Mucosa of descending colon (tissue), 3 donors: ENCODE measurements at places on chromosomes 7 and 10. TPM values are rescaled to one million over a fixed set of nuclear protein-coding genes. Genes with fewer than 3 reads are reported as not detected.

DNA sequence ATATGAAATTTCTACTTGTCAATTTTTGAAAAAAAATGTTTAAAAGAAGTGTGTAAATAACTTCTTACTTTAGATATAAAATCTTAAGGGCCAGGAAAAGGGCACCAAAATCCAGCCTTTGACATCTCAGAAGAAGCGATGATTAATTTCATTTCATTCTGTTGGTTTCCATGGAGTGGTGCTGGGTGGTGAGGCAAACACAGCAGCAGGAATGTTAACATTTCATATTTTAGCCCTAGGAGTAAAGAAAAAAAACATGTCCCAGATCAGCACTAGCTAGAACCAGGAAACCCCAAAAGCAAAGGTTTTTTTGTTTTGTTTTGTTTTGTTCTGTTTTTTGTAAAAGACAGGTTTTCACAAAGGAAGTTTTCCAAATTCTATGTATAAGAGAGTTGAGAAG is 298.8 kb upstream of the C7orf33 start:
- DNase-seq, result no peak

- DNase-seq, result no peak
These were observed 68.6 kb upstream of the CACNB2 start for GRCh38 chr10:18071591-18071990.

DNA sequence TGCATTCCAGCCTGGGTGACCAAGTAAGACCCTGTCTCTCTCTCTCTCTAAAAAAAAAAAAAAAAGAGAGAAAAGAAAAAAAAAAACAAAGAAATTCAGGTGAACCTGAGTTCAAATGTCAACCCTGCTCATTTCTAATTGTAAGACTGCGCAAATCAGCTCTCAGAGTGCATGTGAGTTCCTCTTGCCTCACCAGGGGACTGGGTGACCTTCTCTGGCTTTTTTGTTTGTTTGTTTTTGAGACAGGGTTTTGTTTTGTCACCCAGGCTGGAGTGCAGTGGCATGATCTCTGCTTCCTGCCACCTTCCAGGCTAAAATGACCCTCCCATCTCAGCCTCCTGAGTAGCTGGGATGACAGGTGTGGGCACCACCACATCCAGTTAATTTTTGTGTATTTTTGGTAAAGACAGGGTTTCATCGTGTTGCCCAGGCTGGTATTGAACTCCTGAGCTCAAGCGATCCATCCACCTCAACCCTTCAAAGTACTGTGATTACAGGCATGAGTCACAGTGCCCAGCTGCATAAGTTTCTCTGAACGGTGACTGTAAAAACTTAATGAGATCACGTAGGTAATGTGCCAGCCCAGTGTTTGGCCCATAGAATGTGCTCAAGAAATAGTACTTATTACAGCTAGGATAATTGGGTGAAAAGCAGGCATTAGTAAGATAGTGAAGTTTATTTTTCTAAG is 45.3 kb upstream of the BAMBI start:
- no peak for DNase-seq

DNA sequence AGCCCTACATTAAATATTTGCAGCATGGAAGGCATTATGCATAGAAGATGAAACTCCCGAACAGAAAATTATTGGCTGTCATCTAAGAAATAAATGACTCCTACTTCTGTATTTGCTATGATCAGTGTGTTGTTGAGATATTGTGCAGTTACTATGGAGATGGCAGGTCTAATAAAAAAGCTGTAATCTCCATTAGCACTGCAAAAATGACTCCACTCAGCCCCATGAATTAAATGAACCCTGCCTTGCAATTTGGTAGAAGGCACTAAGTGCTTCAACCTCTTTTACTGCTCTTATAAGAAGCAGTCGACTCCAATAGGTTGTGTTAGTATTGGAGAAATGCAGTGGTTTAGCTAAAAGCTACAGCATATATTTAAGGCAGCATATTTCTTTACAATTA is 290.0 kb upstream of the PHYHIPL start:
- no peak for DNase-seq

DNA sequence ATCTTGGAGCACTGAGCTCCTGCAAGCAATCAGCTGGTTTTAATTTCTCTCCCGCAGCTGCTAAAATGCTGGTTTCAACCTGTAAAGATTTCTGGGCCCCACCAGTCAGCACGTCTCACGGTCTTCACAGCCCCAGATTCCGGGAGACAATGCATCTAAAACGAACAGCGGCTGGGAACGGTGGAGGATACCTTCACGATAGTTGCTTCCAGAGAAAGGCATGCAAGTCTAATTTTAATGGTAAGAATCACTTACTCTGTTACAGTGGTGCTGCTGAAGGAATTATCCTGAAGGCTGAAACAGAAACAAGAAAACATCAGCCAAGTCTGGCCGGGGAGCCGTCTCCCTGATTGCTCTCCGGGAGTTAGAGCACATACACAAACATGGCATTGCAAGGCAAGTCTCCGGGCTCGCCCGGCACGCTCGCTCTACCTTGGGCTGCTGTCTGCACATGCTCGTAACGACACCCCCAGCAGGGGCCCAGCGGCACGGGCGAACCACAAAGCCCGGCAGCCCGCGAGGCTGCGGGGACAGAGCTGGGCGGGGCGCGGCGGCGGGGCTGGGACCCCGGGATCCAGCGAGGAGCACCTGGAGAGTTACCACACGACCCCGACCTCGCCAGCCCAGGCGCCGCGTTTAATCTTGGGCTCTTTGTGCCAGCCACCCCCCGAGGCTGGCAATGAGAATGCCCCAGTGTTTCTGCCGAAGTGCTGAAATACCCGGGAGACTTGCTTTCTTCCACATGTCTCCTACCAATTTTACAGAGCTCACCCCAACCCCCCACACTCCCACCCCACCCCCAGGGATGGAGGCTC is at the start of gene FAM13C:
TSS of gene FAM13C (minus strand) at position 406 of the 815 bp plus-strand sequence. CDS start at position 317, 89 bp downstream.
- peak; percentile 74 for DNase-seq

- DNase-seq, result no peak
These were observed 13.2 kb upstream of the SCIN start for GRCh38 chr7:12557282-12557681.

SERPINE1 gene
- total RNA-seq, result 2.9 TPM

- no peak for DNase-seq
These were observed 21.3 kb downstream of the MLXIPL start for GRCh38 chr7:73602721-73603651.

- no peak for DNase-seq
These were observed 33.7 kb downstream of the RAB18 start for GRCh38 chr10:27537787-27538186.

DNA sequence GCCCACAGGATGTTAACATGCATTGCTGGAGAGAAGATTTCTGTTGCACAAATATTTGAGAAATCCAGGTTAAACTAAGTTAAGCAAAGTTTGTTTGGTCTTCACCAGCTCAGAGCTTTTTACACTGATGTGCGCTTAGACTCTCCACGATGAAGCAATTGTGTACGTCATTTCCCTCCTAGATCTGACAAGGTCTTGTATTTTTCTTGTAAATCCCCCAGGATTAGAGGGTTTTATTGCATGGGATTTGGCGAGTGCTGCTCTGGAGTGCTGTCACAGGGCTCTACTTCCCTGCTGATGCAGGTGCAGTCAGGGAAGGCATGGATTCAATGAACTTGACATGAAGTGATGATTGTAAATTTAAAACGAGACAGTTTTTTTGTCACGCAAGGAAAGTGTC is 173.3 kb downstream of the PDE1C start:
- no peak for DNase-seq

GRCh38 chr7:2922348-2922691 is 78.2 kb upstream of the GNA12 start:
- no peak for DNase-seq

DNA sequence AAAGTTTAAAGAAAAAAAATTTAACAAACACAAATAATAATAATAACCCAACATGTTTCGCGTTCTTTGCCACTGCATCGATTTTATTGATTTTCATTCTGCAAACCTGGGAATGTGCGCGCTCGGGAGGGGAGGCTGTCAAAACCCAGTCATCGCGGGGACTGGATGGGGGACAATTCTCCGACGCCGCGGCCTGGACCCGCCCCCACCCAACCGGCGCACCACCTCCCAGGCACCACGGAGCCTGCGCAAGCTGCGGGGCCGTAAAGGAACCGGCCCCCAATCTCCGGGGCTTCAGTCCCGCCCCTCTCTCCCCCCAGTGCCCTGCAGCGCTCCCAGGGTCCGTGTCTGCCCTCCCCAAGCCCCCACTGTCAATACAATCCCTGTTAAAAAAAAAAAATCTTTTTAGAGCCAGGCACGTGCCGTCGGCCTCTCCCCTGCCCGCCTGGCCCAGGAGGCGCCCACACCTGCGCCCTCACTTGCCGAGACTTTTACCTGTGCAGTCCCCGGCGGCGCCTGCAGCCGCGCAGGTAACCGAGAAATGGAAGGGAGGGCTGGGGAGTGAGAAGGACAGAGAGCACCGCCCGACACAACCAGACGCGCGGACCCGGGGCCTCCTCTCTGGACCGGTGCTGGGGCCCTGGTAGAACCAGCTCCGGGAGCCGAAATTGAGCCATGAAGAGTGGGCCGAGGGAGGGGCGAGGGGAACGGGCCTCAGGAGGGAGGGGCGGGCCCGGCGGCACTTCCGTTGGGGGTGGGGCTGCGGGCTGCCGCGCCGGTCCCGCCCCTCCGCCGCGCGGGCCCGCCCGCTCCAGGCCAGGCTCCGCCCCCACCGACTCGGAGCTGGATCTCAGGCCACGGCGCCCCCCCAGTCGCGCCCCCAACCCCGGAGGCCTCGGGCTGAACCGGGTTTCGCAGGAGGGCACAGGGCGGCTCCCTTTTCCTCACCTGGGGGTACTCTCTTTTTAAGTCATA is 7.6 kb upstream of the ZNF503 start:
- DNase-seq, result peak; percentile 78

DNA sequence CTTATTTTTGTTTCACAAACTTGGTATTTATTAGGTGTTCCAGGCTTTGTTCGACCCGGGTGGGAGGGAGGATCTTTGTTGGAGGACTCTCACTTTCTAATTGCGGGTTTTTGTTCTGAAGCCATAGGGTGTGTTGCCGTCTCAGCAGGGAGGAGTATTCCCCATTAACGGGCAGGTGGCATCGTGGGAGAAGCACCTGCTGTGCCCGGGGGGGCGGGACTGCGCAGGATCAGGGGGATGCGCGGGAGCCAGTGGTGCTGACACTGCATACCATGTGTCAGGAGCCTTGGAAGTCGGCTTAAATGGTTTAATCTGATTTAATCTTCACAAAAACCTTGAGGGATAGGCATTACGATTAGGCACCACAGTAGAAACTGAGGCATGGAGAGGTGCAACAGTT is 113.0 kb downstream of the MGMT start:
- DNase-seq, result no peak

CYP26A1 gene
- total RNA-seq, result not detected

DNA sequence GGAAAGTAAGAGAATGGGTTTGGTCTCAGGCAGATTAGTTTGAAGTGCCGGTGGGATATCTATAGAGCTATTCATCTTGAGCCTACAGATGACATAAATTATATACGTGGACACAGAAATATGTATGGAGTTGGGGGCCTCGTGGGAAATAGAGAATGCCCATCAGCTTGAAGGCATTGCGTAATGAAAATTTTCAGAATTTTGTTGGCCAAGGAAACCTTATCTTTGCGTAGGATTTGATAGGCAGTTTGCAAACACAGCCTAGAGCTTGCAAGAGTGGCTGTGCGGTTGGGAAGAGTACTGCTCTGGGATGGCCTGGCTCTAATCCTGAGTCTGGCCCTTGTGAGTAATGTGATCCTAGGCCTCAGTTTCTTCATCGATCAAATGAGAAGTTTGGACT is 32.3 kb downstream of the MCM10 start:
- no peak for DNase-seq

DNA sequence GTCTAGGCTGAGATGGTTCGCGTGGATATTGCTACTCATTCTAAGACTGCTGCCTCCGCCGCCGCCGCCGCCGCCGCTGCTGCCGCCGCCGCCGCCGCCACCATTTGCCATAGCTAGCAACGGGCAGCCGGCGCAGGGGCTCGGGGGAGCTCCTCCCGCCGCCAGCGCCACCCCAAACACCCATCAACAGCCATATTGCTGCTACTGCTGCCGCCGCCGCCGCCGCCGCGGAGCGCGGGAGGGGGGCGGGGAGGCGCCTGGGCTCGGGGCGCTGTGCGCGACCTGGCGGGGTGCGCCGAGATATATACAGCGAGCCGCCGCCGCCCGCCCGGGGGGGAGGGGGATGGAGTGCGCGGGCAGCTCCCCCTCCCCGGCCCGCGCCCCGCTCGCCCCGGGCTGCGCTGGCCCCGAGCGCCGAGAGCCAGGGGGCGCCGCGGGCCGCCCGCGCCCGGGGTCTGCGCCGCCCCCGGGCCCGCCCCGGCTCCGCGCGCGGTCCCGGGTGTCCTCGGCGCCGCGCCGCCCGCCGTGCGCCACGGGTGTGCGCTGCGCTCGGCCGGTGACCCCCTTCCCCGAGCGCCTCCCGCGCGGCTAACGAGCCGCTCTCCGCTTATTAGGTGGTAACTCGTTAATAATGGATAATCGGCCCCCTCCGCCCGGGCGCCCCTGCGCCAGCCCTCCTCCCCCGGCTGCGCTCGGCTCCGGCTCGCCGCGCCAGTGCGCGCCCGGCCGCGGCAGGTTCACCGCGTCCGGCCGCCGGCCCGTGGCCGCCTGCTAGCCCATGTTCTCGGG is at the start of gene KCNMA1:
TSS of gene KCNMA1 (minus strand) at position 277 of the 789 bp plus-strand sequence.
- peak; percentile 57 for DNase-seq

- no peak for DNase-seq
These were observed 93.0 kb downstream of the CPVL start for GRCh38 chr7:29053105-29053872.

GRCh38 chr10:97584060-97584797 is at the start of gene HOGA1:
TSS of gene HOGA1 (plus strand) at chr10:97584389. CDS start at chr10:97584704, 315 bp downstream.
- peak; percentile 70 for DNase-seq

DNA sequence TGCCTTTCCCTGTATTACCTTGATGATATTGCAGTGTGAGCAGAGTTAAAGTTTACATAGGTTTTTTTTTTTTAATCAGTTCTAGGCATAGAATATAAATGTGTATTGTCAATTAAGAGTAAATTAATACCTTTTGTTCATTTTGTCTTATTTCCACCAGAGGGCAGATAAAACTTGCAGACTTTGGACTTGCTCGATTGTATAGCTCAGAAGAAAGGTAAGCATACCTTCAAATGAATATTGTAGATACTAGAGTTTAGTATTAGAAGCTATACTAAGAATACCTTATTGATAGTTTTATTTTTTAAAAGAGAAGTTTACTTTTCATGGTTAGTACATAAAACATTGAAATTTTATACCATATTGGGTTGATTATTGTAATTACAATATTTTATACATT is 86.8 kb downstream of the MPLKIP start:
- DNase-seq, result no peak

DNA sequence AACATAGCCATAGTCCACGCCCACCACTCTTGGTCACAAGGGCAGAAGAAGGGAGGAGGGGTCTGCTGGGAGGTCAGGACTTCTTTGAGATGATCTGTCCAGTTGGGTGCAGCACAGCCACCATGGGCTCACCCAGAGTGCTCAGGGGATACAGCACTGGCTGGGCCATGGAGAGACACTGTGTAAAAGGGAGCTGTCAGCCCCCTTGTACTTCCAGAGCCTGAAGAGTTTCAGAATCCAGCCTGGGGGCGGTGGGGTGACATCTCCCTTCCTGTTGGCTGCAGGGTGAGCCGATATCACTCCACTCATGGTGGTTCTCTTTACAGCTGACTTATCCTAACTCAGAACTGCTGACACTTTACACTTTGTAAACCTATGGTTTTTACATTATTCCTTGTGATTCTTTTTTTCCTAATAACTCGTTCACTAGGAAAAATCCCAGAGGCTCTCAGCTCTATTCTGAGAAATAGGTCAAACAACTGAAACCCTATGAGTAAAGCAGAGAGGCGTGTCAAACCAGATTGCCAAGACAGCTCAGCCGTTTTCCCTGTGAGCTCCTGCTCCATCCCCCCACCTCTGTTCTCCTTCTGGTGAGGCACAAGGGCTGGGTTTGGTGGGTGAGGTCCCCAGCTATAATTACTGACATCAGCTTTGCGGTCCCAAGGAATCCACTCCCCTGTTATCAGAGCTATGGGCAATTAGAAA is 3.2 kb upstream of the MRPS24 start:
- DNase-seq, result no peak

IFIT2 gene
- total RNA-seq, result 6.9 TPM
